Kidney (tissue), 22 donors: ENCODE measurements at places on chromosomes 12 and 14. TPM values are rescaled to one million over a fixed set of nuclear protein-coding genes. Genes with fewer than 3 reads are reported as not detected.
A peak's percentile ranks its signal among the peaks of the same experiment; 100 is the strongest.

The SYCP3 gene
- 0.25 TPM for total RNA-seq

The AICDA gene
- not detected for total RNA-seq

The CAPZA3 gene
- total RNA-seq, result not detected

The PHLDA1 gene
- 15.3 TPM for total RNA-seq

The BBOF1 gene
- 14.6 TPM for total RNA-seq

The SLC39A9 gene
- 77.7 TPM for total RNA-seq

The HOXC9 gene
- total RNA-seq, result 16.5 TPM

The ACOT4 gene
- 3.1 TPM for total RNA-seq

The WDR89 gene
- total RNA-seq, result 15.7 TPM

The TAS2R13 gene
- 2.8 TPM for total RNA-seq

DNA sequence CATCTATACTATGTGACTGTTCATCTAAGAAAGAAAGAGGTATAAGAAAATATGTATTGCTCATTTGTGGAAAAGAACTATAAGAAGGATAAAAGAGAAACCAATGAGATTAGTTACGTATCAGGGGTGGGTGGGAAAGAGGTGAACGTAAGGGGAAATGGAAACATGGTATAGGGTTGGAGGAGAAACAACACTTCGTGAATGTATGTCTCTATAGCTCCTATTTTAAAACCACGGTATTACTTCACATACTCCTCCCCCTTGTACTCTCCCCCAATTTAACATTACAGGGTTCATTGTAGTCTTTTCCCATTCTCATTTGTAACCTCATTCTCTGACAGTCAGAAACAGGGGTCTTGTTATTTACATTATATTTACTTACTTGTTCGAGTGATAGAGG, 120.4 kb downstream of the FOXG1 start:
- H3K4me3 ChIP-seq, result no peak overlapping the region
- H3K27ac ChIP-seq, result no peak overlapping the region
- no peak for DNase-seq
- no peaks in the 10 kb centered on the region for H3K27me3 ChIP-seq

- H3K36me3 ChIP-seq, result no peaks in the 10 kb centered on the region
- H3K27ac ChIP-seq, result no peak overlapping the region
- H3K4me1 ChIP-seq, result no peaks in the 10 kb centered on the region
- no peaks in the 10 kb centered on the region for H3K27me3 ChIP-seq
- no peak overlapping the region for H3K4me3 ChIP-seq
Observed at GRCh38 chr14:85402569-85403162, 127.3 kb upstream of the FLRT2 start.

DNA sequence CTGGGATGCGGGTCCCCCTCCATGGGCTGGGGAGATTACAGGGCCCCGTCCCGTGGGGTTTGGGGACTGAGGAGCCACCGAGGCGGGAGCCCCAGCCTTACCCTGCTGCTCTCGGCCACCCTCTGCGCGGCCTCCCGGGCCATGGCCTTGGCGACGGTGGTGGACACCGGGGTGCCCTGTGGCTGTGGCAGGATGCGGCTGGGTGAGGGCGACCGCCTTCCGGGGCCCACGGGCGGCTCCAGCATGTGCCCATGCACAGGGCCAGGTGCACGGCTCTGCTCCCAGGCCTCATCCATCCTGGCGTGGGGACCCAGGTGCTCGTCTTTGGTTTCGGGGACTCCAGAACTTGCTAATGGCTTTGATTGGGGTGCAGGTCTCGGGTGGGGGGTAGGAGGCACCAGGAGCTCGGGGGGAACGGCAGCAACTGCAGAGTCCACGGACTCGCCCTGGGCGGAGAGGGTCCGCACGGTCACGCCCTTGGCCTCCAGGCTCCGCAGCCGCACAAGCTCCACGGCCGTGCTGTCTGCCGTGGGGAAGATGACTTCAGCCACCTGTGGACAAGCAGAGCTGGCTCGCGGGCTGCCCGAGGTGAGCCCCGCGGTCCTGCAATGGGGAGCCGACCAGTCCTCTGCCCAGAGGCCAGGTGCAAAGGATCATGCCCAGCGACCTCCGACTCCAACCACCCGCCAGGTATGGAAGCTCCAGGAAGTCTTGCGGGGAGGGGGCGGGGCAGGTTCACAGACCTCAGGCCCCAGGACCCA, 99.2 kb downstream of the PIWIL1 start:
- no peaks in the 10 kb centered on the region for H3K4me1 ChIP-seq
- no peak for DNase-seq
- no peak overlapping the region for H3K27ac ChIP-seq
- no peaks in the 10 kb centered on the region for H3K36me3 ChIP-seq
- no peak overlapping the region for H3K4me3 ChIP-seq

GRCh38 chr14:69199786-69200185, 8.5 kb downstream of the EXD2 start:
- no peak for DNase-seq
- H3K27me3 ChIP-seq, result no peaks in the 10 kb centered on the region
- H3K4me1 ChIP-seq, result no peaks in the 10 kb centered on the region

GRCh38 chr12:26264215-26264838, 69.0 kb downstream of the SSPN start:
- no peaks in the 10 kb centered on the region for H3K36me3 ChIP-seq
- no peaks in the 10 kb centered on the region for H3K27me3 ChIP-seq
- no peak for DNase-seq
- no peak overlapping the region for H3K27ac ChIP-seq
- no peak overlapping the region for H3K4me3 ChIP-seq

DNA sequence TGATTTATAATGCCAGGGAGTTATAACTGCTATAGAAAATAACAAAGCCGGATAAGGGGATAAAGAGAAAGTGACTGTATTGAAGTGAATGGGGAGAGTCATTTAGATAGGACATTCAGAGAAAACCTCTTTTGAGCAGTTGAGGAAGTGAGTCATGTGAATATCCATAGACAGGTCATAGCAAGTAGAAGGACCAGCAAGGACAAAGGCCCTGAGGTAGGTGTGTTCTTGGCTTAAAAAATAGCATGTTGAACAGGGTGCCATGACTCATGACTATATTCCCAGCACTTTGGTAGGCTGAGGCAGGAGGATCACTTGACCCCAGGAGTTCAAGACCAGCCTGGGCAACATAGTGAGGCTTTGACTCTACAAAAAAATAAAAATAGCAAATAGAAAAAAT, 51.5 kb upstream of the RAP1B start:
- H3K27me3 ChIP-seq, result no peaks in the 10 kb centered on the region
- H3K4me1 ChIP-seq, result no peaks in the 10 kb centered on the region
- no peak overlapping the region for H3K27ac ChIP-seq
- H3K4me3 ChIP-seq, result no peak overlapping the region

DNA sequence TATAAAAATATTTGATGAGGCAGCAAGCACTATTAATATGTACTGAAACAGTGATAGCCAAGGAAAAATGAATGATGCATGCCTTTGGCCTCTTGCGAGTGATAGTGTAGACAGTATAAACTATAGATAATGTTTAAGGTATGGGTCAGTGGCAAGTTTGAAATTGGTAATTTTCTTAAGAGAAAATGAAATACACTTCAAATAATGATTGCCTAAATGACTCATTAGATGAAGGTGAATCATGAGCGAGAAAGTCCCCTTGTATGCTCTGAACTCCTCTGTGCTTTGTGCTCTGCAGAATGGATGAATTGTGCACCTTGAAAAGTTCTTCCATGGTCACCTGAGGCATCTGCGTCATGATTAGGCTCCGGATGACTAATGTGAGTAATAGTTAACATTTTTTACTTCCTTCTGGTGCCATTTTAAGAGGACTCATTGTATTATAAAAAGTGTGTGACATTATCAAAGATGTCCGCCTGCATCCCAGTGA, 84.9 kb upstream of the RTL1 start:
- H3K27ac ChIP-seq, result no peak overlapping the region
- no peak for DNase-seq
- no peak overlapping the region for H3K4me3 ChIP-seq
- H3K4me1 ChIP-seq, result no peaks in the 10 kb centered on the region
- H3K27me3 ChIP-seq, result no peaks in the 10 kb centered on the region

GRCh38 chr14:77097006-77097699, 905 bp upstream of the CIPC start:
- peak overlapping the region; percentile 100 for H3K27ac ChIP-seq
- no peaks in the 10 kb centered on the region for H3K36me3 ChIP-seq
- H3K4me1 ChIP-seq, result peaks cover 3% of the 10 kb centered on the region
- H3K27me3 ChIP-seq, result no peaks in the 10 kb centered on the region

- no peaks in the 10 kb centered on the region for H3K27me3 ChIP-seq
- no peak overlapping the region for H3K4me3 ChIP-seq
- H3K4me1 ChIP-seq, result no peaks in the 10 kb centered on the region
- no peak overlapping the region for H3K27ac ChIP-seq
- no peak for DNase-seq
- H3K36me3 ChIP-seq, result no peaks in the 10 kb centered on the region
Observed at GRCh38 chr14:85296456-85297210, 233.3 kb upstream of the FLRT2 start.

- no peaks in the 10 kb centered on the region for H3K4me1 ChIP-seq
- H3K27ac ChIP-seq, result no peak overlapping the region
- no peak overlapping the region for H3K4me3 ChIP-seq
- H3K27me3 ChIP-seq, result no peaks in the 10 kb centered on the region
Observed at GRCh38 chr12:29157486-29157946, 8.4 kb downstream of the FAR2 start.

GRCh38 chr14:104188727-104189400, 50.5 kb downstream of the KIF26A start:
- H3K4me3 ChIP-seq, result no peak overlapping the region
- H3K27ac ChIP-seq, result no peak overlapping the region
- DNase-seq, result no peak
- no peaks in the 10 kb centered on the region for H3K27me3 ChIP-seq

- H3K4me3 ChIP-seq, result no peak overlapping the region
- no peaks in the 10 kb centered on the region for H3K27me3 ChIP-seq
- H3K36me3 ChIP-seq, result no peaks in the 10 kb centered on the region
- H3K27ac ChIP-seq, result peak overlapping the region; percentile 44
- H3K4me1 ChIP-seq, result peaks cover 4% of the 10 kb centered on the region
Observed at GRCh38 chr14:52961060-52961639, 10.3 kb upstream of the FERMT2 start.

- H3K36me3 ChIP-seq, result no peaks in the 10 kb centered on the region
- no peaks in the 10 kb centered on the region for H3K27me3 ChIP-seq
- peak; percentile 79 for DNase-seq
- no peak overlapping the region for H3K4me3 ChIP-seq
Observed at GRCh38 chr12:2615665-2616402, 178.9 kb upstream of the FKBP4 start.

- no peak overlapping the region for H3K4me3 ChIP-seq
- DNase-seq, result peak; percentile 55
- no peak overlapping the region for H3K27ac ChIP-seq
Observed at GRCh38 chr14:80973931-80974641, 18.7 kb downstream of the TSHR start.

DNA sequence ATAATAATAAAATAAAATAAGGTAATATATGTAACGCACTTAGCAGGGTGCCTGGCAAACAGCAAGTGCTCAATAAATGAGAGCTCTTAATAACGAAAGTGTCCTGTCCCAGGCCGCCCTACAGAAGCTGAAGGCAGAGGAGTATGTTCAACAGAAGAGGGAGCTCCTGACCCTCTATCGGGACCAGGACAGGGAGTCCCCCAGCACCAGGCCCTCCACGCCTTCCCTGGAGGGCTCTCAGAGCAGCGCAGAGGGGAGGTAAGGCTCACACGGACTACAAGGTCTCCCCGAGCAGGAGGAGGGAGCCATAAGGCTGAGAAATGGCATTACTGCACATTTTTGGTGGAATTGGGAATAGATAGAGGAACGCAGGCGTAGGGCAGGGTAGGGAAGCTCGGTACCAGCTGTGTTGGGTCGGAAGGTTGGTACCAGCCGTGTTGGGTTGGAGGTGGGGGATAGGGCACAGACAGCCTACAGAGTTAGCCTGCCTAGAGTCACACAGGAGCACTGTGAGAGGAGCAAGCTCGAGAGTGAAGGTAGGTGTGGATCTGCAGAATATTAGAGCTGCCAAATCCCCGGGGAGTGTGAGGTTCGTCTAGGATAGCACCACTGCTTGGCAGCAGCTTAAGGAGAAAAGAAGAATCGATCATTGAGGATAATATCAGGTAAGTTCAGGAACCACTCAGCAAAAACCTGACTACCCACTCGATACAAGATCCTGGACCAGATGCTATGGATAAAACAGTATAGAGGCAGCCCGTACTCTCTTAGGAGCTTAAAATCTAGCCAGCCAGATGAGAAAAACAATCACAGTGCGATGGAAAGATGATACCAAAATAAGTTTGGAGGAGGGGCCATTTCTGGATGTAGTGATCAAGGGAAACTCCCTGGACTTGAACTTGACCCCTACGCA, 15.3 kb downstream of the TNFRSF1A start:
- DNase-seq, result peak; percentile 91
- H3K27ac ChIP-seq, result peak overlapping the region; percentile 14
- H3K4me3 ChIP-seq, result no peak overlapping the region
- H3K36me3 ChIP-seq, result peaks cover 38% of the 10 kb centered on the region
- H3K27me3 ChIP-seq, result no peaks in the 10 kb centered on the region

GRCh38 chr12:124738636-124739467, 124.8 kb downstream of the SCARB1 start:
- no peaks in the 10 kb centered on the region for H3K27me3 ChIP-seq
- no peak overlapping the region for H3K4me3 ChIP-seq
- no peak overlapping the region for H3K27ac ChIP-seq
- no peaks in the 10 kb centered on the region for H3K4me1 ChIP-seq

GRCh38 chr12:21759737-21760136, 14.8 kb downstream of the KCNJ8 start:
- no peak overlapping the region for H3K4me3 ChIP-seq
- no peaks in the 10 kb centered on the region for H3K4me1 ChIP-seq
- H3K27me3 ChIP-seq, result no peaks in the 10 kb centered on the region
- H3K36me3 ChIP-seq, result no peaks in the 10 kb centered on the region
- no peak for DNase-seq

DNA sequence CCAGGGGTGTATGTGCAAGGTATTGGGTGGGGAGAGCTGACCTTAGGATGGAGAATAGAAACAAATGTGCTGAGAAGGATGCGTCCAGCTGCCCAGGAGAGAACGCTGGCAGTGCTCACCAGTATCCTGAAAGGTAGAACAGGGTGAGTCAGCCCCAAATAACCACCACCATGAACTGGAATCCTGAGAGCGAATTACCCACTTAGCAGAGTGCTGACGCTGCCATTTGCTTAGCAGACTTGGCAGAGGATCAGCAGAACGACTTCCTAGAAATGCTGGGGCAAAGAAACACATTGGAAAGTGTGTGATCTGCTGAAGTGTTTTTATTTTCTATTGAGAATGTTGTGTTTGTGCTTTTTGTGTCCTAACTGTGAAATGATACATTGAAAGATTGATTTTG, 213.6 kb downstream of the ADGRD1 start:
- H3K4me1 ChIP-seq, result no peaks in the 10 kb centered on the region
- H3K4me3 ChIP-seq, result no peak overlapping the region
- no peaks in the 10 kb centered on the region for H3K36me3 ChIP-seq
- DNase-seq, result peak; percentile 9

GRCh38 chr12:93944911-93945310, 203.5 kb upstream of the PLXNC1 start:
- no peak for DNase-seq
- H3K4me3 ChIP-seq, result no peak overlapping the region
- no peak overlapping the region for H3K27ac ChIP-seq
- no peaks in the 10 kb centered on the region for H3K36me3 ChIP-seq
- H3K4me1 ChIP-seq, result no peaks in the 10 kb centered on the region
- H3K27me3 ChIP-seq, result no peaks in the 10 kb centered on the region

GRCh38 chr14:53621433-53621832, 335.2 kb downstream of the BMP4 start:
- no peak overlapping the region for H3K27ac ChIP-seq
- peaks cover 9% of the 10 kb centered on the region for H3K4me1 ChIP-seq
- H3K27me3 ChIP-seq, result no peaks in the 10 kb centered on the region
- DNase-seq, result no peak
- no peak overlapping the region for H3K4me3 ChIP-seq
- H3K36me3 ChIP-seq, result no peaks in the 10 kb centered on the region
